ENCODE measurements at places on chromosomes 5 and 9. TPM values are rescaled to one million over a fixed set of nuclear protein-coding genes. Genes with fewer than 3 reads are reported as not detected.

The BNC2 gene
- polyA plus RNA-seq: 0.41 TPM

The PARP8 gene
- polyA plus RNA-seq: 8.1 TPM

The C5orf63 gene
- 2.8 TPM for polyA plus RNA-seq

The UNC5A gene
- polyA plus RNA-seq: 50.6 TPM

The CWC27 gene
- polyA plus RNA-seq: 16.3 TPM

The HAND1 gene
- not detected for polyA plus RNA-seq

The SPINK13 gene
- not detected for polyA plus RNA-seq

The PRLR gene
- 0.07 TPM for polyA plus RNA-seq

The BTNL8 gene
- polyA plus RNA-seq: 0.42 TPM

The MYO10 gene
- 39.3 TPM for polyA plus RNA-seq

The ECM2 gene
- polyA plus RNA-seq: 1.3 TPM

The ZNF462 gene
- 5.3 TPM for polyA plus RNA-seq

The OTP gene
- 9.6 TPM for polyA plus RNA-seq

The IL6ST gene
- 6.3 TPM for polyA plus RNA-seq

The IL7R gene
- 0.34 TPM for polyA plus RNA-seq

The MAMDC2 gene
- polyA plus RNA-seq: 0.31 TPM

The SREK1IP1 gene
- polyA plus RNA-seq: 5.4 TPM

The CARTPT gene
- polyA plus RNA-seq: 7.9 TPM

The CDC25C gene
- 13.2 TPM for polyA plus RNA-seq

Measured in brain (organoid and tissue), 16 donors.